ENCODE measurements at places on chromosomes 2 and 18.

- no peak for DNase-seq
Measured at GRCh38 chr18:10370716-10371115, 83.7 kb upstream of the APCDD1 start.

GRCh38 chr2:158499383-158499782 is 42.6 kb downstream of the PKP4 start:
- DNase-seq, result no peak

DNA sequence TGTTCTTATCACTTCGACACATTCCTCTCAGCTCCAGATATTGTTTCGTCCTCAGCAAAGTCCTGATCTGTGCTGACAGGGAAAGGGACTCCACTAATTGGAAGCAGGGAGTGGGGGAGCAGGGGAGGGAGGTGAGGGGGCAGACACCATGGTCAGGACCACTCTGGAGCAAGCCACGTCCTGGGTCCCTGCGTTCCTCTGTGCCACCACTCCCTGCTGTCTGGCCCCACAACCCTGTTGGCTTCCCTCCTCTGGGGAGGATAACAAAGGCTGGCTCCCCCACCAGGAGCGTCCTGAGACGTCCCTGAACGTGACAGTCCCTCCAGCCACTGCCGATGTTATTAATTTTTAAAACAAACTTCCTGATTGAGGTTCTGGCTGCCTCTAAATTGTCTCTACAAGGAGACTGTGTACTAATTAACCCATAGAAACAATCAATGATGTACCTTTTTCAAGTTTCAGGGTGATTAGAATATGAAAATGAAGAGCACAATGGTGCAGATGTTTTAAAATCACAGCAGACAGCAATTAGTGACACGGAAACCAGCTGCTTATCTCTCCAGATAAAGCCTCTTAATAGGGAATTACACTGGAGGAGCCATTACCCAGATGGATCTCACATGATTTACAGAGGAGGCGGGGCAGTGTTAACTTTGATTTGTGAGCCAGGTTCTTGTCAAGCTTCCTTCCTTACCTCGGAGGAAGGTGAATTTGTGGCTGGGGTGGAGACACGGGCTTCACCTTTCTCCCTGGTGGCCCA is 257.5 kb downstream of the SETBP1 start:
- peak; percentile 45 for DNase-seq

DNA sequence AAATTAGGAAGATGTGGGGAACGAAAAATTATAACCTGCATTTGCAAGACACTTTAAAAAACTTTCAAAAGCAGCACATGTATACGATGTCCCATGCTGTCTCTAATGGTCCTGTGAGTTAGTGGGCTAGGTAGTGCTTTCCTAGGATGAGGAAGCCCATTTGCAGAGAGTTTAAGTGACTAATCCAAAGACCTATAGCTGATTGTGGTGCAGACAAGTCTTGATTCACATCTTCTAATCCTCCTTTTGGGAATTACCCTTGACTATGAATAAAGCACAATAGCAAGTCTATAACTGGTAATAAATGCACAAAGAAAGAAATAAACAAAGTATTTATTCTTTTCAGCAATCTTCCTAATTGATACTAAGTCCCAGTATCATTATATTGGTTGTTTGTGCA is 234.6 kb upstream of the FANCL start:
- DNase-seq, result no peak

- DNase-seq, result no peak
Measured at GRCh38 chr2:181046833-181047232, 66.4 kb downstream of the UBE2E3 start.

- no peak for DNase-seq
Measured at GRCh38 chr2:238381341-238382115, 45.2 kb upstream of the ASB1 start.

GRCh38 chr18:50816419-50817166 is 3.2 kb downstream of the MRO start:
- DNase-seq, result peak; percentile 53

- no peak for DNase-seq
Measured at GRCh38 chr2:54611830-54612545, 111.5 kb upstream of the EML6 start.

DNA sequence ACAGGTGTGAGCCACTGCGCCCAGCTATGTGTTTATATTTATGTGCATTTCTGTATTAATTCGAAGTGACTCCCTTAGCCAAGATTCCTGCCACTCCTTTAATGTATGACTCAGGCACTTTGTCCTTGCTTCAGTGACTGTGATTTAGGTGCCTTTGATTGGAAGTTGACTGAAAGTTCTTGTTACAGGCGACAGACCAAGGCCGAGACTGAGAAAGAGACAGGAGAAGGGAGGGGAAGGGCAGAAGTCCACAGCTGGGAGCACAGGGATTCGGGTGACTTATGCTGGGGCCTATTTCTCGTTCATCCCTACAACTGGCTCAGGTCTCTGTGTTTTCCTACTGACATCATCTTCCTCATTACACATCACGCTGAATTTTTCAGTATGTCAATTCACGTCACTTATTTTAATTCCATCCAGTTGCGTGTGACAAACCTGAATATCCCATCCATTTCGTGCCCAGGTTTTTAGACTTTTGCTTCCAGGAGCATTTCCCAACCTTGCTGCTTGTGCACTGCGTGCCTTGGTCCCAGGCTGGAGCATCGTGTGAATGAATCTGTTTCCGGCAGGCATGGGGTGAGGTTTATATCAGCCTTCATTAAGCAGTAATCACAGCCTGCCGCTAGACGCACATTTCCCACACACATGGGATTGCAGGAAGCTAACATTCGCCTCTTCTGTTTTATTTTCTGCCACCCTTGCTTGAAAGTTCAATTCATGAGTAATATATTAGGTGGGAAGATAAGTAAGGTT is 42.4 kb downstream of the TMEM18 start:
- no peak for DNase-seq

GRCh38 chr18:47413327-47413726 is 161.9 kb upstream of the SKOR2 start:
- no peak for DNase-seq

GRCh38 chr2:156445296-156446220 is 9.4 kb downstream of the GPD2 start:
- no peak for DNase-seq

GRCh38 chr2:168781191-168781817 is 21.1 kb upstream of the NOSTRIN start:
- DNase-seq, result no peak

- no peak for DNase-seq
Measured at GRCh38 chr2:73938718-73939352, 12.2 kb downstream of the DGUOK start.

DNA sequence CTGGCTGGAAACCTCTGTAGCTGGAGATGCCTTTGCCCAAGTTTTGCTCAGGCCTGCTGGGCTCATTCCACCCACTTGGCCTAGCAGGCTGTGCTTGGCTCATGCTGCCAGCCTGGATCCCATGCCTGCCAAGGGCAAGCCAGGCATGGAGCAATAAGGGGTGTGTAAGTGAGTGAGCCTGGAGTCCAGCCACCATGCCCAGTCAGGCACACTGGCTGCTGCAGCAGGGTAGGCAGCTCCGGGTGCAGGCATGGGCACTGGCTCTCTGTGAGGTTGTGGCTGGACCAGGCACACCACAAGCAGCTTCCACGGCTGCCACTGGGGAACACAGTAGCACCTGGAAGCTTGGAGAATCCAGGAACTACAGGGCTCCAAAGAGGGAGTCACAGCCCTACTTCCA is 147.7 kb upstream of the HS6ST1 start:
- DNase-seq, result no peak

GRCh38 chr2:86791573-86791972 is 860 bp upstream of the CD8A start:
- DNase-seq, result no peak

- DNase-seq, result no peak
Measured at GRCh38 chr2:112606547-112606946, 22.1 kb downstream of the CHCHD5 start.

All from NCI-H187 (cell line).